ENCODE measurements at places on chromosomes 12 and 14. TPM values are rescaled to one million over a fixed set of nuclear protein-coding genes. Genes with fewer than 3 reads are reported as not detected.

GRCh38 chr14:88421286-88421685 lies 35.8 kb downstream of the SPATA7 start:
- no peaks in the 10 kb centered on the region for H3K27me3 ChIP-seq
- H3K4me1 ChIP-seq: no peaks in the 10 kb centered on the region
- no peaks in the 10 kb centered on the region for H3K36me3 ChIP-seq
- no peak for DNase-seq
- no peak overlapping the region for H3K27ac ChIP-seq

DNA sequence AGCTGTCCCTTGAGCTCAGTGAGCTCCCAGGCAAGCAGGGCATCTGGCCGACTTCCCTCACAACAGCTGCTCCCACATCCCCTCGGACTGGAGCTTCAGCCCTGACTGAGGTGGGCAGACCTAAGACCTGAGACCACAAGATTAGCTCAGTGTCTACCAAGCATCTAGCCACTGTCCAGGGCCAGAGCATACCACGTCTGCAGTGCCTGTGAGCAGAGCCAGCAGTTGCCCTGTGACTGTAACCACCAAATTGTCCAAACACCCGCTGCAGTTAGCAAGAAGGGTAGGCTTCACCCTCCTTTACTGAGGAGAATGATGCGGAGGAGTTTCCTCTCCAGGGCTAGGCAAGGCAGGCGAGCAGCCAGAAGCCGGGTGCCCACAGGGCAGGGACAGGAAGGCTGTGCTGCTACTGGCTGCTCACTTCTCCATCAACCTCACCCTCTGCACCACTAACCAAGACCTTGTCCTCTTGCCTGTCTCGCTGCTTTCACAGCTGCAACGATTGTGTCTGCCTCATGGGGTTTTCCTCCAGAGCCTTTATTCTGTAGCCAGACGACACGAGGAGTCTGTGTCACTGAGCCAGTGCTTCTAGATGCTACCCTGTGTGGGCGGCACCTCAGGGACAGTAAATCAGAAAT lies 53.9 kb downstream of the ANAPC7 start:
- H3K27me3 ChIP-seq: no peaks in the 10 kb centered on the region
- peaks cover 70% of the 10 kb centered on the region for H3K36me3 ChIP-seq
- H3K4me3 ChIP-seq: no peak overlapping the region
- H3K27ac ChIP-seq: no peak overlapping the region

ZNF385A gene
- 0.42 TPM for total RNA-seq

MTRFR gene
- total RNA-seq: 14.2 TPM
